ENCODE measurements at places on chromosomes 2 and 18.

- ATAC-seq: no peak
Observed at GRCh38 chr2:83949361-83949760, 509.7 kb downstream of the SUCLG1 start.

- peak; percentile 59 for ATAC-seq
Observed at GRCh38 chr2:11344956-11345677, 681 bp upstream of the ROCK2 start.

GRCh38 chr18:51039138-51040112 is 9.4 kb downstream of the SMAD4 start:
- ATAC-seq: peak; percentile 57

GRCh38 chr2:134647607-134648256 is 71.1 kb downstream of the TMEM163 start:
- ATAC-seq: no peak

GRCh38 chr18:47263430-47264307 is 12.2 kb upstream of the SKOR2 start:
- no peak for ATAC-seq

DNA sequence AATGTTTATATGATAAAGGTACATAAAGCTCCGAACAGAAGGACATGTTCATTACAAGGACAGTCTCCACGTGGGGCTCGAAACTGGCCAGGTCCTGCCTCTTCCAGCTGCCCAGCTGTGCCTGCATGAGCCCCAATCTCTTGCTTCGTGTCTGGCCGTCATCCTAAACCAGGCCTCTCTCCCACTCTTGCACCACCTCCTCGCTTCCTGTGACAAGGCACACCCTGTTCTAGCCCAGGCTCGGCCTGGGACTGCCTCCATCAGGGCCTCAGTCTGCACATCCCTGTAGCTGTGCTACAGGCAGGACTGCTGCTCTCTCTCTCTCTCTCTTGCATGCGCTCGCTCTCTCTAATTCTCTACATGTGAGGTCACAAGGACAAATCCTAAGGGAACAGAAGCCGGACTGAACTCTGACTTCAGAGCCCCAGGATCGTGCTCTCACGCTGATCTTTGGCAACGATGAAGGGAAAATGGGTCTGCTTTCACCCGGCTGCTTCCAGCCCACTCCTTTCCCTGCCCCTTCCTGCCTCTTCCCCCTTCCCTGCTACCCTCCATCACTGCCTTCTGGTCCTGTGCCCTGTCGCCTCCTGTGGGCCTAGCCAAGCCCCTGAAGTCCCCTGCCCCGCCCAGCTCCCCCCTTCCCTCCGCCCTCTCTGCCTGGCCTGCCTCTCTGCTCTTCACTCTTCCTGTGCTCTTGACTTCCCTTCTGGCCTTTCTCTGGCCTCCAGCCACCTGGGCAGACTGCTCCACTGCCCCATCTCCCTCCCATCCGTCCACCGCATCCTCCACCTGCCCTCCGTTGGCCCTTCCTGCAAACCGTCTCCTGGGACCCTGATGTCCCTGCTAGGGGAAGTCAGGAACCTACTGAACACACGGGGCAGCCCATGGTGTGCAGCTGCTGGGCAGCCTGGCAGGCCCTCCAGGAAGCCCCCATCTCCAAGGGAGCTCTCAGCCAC is 7.8 kb upstream of the GPR55 start:
- ATAC-seq: no peak

Data from activated CD4-positive, CD25-positive, alpha-beta regulatory T cell treated with anti-CD3 and anti-CD28 coated beads, Interleukin-2, amount 50 U/mL, for 24 hours (primary cell).